Activated CD4-positive, CD25-positive, alpha-beta regulatory T cell (primary cell): ENCODE measurements at places on chromosomes 4 and X.

DNA sequence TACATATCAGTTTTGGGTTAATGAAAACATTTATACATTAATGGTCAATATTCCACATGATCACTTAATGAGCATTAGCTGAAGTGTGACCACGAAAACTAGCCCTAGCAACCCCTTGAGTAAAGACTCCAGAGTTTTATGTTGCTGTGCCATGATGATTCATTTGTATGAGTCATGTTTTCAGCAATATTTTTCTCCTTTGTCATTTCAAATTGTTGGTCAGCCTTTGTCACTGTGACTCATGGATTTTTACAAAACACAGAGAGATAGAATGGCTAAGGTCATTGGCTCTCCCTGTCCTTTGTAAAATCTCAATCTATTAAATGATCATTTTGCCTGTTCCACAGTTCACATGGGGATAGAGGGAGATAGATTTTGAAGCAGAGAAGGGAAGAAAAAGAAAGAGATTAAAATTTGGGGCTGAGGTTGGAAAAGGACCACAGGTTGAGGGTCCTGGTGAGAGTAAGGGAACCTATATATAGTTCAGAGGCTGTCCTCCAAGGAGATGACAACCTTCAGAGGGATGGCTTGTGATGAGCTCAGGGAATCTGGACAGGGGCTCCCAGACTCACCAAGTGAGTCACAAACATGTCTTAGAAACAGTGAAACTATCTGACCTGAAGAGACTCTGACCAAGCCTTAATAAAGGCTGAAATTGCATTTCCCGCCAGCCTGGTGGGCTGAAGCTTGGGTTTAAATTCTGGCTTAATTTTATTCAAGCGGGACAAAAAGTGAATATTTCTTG is 25.6 kb downstream of the NR0B1 start:
- DNase-seq = no peak

- no peak for DNase-seq
These were observed 311.4 kb upstream of the NDST4 start for GRCh38 chr4:115424852-115425251.

DNA sequence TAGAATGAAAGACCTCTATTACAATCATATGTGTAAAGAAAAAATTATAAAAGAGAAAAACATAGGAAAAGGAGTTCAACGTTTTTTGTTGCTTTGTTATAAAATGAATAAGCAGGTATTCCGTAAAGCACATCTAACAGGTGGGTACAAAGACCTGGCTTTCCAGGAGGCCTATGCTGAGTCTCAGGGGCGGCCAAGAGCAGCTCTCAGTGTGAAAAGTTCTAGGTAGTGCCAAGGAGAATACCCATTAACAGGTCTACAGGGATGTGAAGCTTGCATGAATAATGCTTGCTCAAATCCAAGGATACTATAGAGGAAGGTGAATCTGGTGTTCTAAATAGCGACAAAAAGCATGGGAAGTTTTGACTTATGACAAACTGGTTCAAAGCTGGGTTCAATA is 944.4 kb downstream of the PDHA2 start:
- DNase-seq = no peak

- DNase-seq = no peak
These were observed 2.4 kb upstream of the BCOR start for GRCh38 chrX:40100141-40100536.

GRCh38 chrX:154450312-154450711 is 6.4 kb downstream of the FAM50A start:
- DNase-seq = no peak

DNA sequence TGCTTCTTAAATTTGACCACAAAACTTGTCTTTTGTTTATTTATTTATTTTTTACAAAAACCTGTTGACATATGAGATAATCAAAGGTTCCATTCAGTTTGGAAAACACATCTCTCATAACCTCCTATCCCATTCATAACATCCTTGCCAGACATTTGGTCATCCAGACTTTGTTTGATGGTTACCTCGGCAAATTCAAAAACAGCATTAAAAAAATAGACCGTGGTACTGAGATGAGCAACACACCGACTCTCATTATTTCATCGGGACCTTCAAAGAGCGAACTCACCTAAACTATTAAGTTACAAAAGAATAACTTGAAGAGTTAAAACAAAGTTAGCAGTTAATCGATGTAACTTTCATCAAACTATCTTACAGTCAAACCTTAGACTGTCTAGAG is 85.8 kb upstream of the RPS6KA3 start:
- DNase-seq = no peak

- no peak for DNase-seq
These were observed 21.7 kb downstream of the TMEM184C start for GRCh38 chr4:147638942-147639341.

- DNase-seq = no peak
These were observed 99.2 kb downstream of the PSAPL1 start for GRCh38 chr4:7335344-7336066.

- no peak for DNase-seq
These were observed 220.7 kb downstream of the HS6ST2 start for GRCh38 chrX:132737743-132738142.

DNA sequence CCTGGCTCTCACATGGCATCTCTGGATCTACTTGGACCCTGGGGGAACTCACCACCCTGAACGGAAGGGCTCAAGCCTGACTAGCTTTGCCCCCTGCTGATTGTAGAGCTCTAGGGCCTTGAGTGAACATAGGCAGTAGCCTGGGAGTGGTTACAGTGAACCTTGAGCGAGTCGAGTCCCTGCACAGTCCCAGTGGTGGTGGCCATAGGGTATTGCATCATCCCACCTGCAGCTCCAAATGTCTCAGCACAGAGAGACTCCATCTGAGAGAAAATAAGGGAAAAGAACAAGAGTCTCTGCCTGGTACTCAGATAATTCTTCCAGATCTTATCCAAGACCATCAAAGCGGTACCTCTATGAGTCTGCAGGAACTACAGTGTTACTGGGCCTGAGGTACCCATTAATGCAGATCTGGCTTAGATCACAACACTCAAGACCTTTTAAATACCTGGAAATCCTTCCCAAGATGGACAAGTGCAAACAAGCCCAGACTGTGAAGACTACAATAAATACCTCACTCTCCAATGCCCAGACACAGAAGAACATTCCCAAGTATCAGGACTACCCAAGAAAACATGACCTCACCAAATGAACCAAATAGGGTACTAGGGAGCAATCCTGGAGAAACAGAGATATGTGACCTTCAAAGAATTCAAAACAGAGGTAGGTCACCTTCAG is 167.5 kb upstream of the TET2 start:
- DNase-seq = no peak

DNA sequence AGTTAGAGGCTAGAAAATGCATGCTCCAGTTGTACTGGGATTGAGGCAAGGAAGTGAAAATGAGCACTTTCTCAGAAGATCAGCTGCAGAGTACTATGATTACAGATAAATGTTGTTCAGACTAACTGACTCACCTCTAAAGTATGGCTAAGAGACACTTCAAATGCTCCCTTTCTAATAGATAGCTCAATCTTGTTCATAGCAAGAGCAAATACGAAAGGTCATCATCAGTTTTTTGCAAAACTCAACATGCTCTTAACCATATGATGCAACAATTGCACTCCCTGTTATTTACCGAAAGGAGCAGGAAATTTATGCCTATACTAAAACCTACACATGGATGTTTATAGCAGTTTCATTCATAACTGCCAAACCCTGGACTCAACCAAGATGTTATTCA is 838.4 kb upstream of the INTU start:
- no peak for DNase-seq

DNA sequence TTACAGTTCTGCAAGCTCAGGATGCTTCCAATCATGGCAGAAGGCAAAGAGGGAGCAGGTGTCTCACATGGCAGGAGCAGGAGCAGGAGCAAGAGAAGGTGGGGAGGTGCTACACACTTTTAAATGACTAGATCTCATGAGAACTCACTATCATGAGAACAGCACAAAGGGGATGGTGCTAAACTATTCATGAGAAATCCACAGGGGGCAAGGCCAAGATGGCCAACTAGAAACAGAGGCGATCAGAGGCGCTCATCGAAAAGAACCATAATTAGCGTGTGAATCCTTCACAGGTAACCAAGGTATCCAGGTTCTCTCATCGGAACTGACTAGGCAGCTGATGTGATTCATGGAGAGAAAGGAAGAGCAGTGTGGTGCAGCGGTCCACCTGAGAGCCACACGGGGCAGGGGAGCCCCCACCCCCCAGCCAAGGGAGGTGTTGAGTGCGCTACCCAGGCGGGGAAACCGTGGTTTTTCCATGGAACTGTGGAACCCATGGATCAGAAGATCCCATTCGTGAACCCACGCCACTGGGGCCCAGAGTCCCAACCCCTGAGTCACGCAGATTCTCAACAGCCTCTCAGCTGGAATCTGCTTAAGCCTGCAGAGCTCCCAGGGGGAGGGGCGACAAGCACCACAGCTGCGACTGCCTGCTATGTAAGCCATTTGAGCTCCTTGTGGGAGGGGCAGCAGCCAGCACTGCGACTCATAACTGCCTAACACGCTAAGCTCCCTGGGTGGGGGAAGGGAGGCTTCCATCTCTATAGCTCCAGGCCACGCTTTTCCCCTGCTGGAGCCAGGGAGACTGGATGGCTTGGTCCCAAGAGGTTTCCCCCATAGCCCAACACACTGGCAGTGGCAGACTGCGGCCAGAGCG is 46.7 kb downstream of the FGF16 start:
- no peak for DNase-seq

- DNase-seq = no peak
These were observed 51.3 kb downstream of the GPRIN3 start for GRCh38 chr4:89256203-89256800.

DNA sequence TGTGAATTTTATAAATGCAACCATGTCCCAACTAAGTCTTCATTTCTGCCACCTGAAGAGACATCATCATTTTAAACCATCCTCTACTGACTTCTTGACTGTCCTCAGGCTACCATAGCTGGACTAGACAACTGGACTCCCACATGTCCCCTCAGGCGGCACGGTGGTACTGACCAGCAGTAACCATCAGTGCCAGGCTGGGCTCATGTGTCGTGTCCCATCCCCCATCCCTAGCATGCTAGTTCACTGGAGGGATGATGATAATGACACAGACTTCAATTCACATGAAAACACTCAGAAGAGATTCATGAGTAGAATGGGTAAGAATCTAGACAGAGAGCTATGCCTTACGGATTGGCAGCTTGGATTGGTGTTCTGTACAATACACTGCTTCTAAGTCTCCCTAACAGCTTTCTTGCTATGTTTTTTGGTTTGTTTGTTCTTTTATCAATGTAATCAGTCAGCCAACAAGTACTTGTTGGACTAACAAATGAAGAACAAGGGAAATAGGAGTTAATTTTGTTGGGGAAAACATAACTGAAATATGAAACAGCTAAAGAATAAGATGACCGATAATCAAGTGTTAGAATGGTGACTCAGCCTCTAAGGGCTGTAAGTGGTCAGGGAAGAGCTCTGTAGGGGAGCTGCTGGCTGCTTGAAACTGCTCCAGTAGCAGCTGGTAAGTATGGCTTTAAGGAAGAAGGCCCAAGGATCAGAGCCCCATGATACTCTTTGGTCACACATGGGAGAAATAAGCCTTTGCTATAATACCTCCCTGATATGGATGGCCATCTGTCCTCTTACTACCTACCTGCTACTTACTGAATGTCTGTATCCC is 10.3 kb downstream of the ZDHHC9 start:
- no peak for DNase-seq

GRCh38 chr4:38976308-38976707 is 55.9 kb downstream of the TMEM156 start:
- DNase-seq = no peak

- DNase-seq = no peak
These were observed 205.4 kb upstream of the GNPDA2 start for GRCh38 chr4:44931720-44932119.

DNA sequence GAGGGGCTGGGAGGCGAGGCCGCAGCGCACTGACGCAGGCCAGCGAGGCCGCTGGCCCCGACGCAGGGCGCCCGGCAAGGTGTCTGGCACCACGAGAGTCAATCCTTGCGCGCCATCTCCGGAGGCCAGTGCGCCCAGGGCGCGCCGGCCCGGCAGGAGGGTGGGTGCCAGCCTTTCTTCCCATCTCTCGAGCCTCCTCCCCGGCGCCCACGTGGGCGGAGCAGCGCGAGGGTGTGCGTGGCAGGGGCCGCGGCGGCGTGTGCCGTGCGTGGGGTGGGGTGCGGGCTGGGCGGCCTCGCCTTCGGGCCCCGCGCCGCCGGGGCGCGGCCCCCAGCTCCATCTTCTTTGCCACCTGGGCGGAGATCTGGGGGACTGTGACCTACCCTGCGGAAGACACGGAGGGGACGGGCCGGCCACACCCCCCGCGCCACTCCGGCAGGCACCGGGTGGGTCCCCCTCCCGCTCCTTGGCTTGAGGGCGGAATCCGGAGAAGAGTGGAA is 877 bp downstream of the JAKMIP1 start:
- no peak for DNase-seq

- no peak for DNase-seq
These were observed 22.7 kb upstream of the ASB5 start for GRCh38 chr4:176291748-176292147.

DNA sequence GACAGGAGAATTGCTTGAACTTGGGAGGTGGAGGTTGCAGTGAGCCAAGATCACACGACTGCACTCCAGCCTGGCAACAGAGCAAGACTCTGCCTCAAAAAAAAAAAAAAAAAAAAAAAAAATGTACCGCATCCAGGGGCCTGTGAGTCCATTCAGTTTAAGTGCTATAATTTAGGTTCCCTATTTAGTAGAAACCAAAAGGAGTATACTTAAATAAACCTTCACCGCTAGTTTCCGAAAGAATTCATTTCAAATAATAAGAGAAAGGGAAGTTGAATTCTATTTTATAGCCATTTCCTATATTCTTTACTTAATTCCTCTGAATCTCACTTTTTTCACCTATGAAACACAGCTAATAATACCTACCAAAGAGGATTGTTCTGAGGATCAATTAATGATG is 20.8 kb upstream of the LRBA start:
- no peak for DNase-seq

DNA sequence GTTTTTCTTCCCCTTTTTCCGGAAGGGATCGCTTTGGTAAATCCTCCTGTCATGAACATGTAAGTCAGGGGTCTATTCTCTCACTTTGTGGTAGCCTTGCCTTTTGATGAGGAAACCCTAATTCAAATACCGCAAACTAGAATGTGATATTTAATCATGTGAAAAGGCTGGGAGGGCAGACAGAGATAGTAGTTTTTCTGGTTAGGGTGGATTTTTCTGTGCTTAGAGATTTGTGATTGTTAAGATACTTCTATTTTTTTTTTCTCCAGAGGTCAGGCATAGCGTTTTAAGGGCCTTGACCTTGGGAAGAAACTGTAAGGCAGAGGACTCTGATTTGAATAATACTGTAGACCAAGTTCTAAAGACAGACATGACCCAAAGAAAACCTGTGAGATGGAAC is 41.8 kb upstream of the PACRGL start:
- DNase-seq = no peak

GRCh38 chr4:80306260-80306659 is 29.3 kb upstream of the CFAP299 start:
- DNase-seq = no peak

DNA sequence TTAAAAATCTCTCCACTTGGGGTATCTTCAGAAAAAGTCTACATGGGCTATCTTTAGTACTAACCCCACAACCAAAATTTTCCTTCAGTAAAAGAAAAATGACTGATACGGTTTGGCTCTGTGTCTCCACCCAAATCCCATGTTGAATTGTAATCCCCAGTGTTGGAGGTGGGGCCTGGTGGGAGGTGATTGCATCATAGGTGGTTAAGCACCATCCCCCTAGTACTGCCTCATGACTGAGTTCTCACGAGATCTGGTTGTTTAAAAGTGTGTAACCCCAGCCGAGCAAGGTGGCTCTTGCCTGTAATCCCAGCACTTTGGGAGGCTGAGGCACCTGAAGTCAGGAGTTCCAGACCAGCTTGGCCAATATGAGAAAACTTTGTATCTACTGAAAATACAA is 66.8 kb downstream of the USP46 start:
- no peak for DNase-seq
